ENCODE measurements at places on chromosomes 13 and 19.
A peak's percentile ranks its signal among the peaks of the same experiment; 100 is the strongest.

DNA sequence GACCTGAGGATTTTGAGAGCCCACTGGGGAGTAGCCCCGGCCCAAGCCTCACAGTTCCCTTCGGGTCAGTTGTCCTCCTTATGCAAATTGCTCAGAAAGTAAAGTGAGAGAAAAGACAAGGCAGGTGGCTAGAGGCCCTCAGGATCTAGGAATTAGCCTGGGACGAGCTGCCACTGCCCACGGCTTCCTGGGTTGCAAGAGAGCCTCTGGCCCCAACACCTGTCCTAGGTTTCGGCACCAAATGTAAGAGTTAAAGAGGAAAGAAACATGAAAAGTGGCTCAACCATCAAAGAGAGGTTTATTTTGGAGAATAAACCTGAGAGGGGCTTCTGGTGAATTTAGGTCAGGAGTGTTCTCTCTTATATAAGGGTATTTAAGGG lies 25.6 kb downstream of the TMEM255B start:
- DNase-seq: no peak

- no peak for DNase-seq
Measured at GRCh38 chr13:76992548-76993001, 694 bp downstream of the CLN5 start.

- DNase-seq: no peak
Measured at GRCh38 chr19:7083076-7083956, 13.8 kb downstream of the ZNF557 start.

DNA sequence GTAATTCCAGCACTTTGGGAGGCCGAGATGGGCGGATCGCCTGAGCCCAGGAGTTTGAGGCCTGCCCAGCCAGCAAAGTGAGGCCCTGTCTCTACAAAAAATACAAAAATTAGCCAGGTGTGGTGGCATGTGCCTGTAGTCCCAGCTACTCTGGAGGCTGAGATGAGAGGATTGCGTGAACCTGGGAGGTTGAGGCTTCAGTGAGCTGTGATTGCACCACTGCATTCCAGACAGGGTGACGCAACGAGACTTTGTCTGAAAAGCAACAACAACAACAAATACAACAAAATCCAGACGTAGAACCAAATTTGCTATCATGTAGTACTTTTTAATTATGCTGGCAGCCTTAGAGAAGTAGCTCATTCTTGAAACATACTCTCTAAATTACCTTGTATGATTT lies 277.1 kb downstream of the KLF5 start:
- no peak for DNase-seq

DNA sequence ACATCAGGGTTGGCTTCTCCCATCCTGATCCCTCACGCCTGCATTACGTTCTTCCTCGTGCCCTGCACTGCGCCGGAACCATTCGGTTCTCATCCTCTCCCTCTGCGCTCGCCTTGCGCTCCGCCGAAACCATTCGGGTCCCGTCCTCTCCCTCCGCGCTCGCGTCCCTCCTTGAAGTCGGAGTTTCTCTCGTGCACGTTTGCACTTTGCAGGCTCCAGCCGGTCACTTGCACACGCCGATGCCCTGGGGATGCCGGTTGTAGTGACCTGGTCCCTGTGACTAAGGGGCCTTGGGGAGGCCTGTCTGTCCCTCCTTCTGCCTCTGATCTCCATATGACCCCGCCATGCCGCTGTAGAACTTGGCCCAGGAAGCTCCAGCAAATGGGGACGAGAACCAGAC lies 265.8 kb downstream of the TEX29 start:
- DNase-seq: no peak

GRCh38 chr19:55256562-55257460 lies 2.0 kb downstream of the PPP6R1 start:
- no peak for DNase-seq

GRCh38 chr13:84574851-84575250 lies 692.6 kb upstream of the SLITRK1 start:
- no peak for DNase-seq

DNA sequence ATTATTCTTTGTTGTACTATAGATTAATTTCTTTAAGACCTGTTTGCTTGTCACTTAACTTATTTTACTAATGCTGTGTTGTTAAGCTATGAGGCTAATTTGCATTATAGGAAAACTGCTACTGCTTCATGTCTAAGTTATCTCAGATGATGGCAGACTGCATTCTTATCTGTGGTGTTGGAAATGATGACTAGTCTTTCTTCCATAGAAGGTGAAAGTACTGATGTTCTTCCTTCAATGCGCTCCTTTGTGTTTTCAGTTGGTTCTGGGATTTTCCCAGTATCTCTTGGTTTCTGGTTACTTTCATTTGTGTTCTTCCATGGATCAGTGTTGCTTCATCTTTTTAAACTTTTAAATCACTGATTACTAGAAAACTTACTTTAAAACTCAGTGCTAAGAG lies 46.9 kb downstream of the TPP2 start:
- no peak for DNase-seq

DNA sequence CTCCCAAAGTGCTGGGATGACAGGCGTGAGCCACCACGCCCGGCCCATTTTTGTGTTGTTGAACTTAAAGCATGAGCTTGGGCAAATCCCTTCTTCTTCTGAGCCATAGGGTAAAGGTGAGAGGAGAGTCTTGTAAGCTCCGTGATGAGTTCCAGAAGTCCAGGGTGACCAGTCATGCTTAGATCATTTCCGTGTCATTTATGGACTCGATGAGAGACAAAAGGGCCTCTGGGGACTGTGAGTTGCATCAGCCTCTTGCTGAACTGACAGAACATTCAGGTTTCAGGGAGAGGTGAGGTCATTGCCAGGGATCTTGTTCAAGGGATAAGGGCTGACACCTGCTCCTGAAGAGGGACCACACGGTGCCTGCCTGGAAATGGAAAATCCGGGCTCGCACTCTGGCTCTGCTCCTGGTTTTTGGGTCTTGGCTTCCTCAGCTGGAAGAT lies 53.6 kb downstream of the GADD45B start:
- peak; percentile 71 for DNase-seq

GRCh38 chr13:41274881-41275280 lies 11.5 kb upstream of the MTRF1 start:
- no peak for DNase-seq

DNA sequence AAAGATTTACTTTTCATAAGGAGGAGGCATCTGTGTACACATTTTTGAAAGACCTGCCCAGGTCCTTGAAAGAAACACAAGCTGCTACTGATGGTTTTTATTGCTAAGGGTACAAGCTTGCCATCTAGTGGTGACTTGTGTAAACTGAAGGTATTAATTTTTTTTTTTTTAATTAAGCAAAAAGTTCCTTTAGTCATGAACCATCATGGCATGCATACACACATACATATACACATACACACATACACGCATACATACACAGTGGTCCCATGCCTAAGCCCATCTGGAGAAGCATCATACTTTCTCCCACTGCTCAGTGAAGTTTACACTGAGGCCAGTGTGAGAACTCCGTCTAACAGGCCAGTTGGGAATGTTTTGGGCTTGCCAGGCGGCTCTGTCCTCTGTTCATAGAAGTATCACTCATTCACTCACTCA lies 312.5 kb downstream of the DCLK1 start:
- DNase-seq: peak; percentile 15

- DNase-seq: no peak
Measured at GRCh38 chr19:40778706-40779284, 748 bp downstream of the RAB4B start.

DNA sequence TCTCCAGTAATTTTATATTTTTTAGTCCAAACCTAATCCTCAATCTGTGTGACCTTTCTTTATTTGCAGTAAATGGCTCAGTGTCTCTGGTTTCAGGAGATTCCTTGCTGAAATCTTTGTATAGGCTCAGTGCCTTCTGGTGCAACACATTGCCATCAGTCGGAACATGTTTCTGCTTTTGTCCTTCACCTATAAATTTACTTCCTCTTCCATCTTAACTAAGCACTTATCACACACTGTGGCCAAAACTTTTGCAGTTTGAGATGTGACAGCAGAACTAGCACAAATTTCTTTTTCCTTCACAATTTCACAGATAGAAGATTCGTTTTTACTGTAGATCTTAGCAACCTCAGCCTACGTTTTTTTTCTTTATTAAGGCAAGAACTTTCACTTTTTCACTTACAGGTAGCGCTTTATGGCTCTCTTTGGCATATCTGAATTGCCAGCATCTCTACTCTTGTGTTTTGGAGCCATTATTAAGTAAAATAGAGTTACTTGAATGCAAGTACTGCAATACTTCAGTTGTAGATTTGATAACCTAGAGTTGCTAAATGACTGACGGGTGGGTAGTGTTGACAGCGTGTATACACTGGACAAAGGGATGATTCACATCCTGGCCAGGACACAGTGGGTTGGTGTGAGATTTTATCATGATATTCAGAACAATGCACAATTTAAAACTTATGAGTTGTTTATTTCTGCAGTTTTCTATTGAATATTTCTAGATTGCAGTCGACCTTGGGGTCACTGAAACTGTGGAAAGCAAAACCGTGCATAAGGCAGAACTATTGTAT lies 44.3 kb downstream of the NDFIP2 start:
- no peak for DNase-seq

DNA sequence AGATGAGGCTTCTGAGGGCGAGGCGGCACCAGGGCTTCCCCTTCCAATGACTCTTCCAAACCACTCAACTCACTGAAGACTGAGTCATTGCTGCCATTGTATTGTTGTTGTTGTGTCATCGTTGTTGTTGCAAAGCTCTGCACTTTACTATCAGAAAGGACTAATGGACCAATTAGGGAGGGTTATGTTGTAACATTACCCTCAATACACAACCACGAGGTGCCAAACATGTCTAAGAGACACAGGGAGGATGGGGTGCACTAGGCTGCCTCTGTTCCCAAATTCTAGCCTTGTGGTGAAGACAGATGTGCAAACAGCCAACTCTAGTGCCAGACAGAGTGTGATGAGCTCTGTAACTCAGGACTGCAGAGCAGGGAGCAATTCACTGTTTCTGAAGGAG lies 1075.2 kb downstream of the UQCRFS1 start:
- no peak for DNase-seq

DNA sequence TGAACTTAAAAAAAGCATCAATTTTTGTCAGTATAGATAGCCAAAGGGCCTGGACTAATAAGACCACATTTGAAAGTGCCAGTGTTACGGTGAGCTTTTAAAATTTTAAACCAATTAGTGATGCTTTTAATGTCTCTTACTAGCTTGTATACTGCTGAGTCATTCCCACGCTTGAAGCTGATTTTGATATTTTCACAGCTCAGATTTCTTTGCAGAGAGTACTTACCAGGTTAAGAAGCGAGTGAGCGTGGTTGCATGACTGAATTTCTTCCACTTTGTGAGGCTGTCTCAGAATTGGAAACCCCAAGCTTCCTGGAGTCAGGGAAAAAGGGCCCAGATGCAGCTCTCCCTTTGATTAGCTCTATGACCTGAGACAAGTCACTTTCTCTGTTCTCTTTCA lies 74.5 kb upstream of the NBEA start:
- no peak for DNase-seq

- DNase-seq: no peak
Measured at GRCh38 chr13:96071504-96071903, 18.3 kb upstream of the UGGT2 start.

- DNase-seq: peak; percentile 40
Measured at GRCh38 chr19:1907563-1908363, 2.6 kb downstream of the ADAT3 start.

GRCh38 chr13:48263196-48263595 lies 30.2 kb downstream of the ITM2B start:
- no peak for DNase-seq

- DNase-seq: no peak
Measured at GRCh38 chr13:77338961-77339401, 12.1 kb upstream of the MYCBP2 start.

DNA sequence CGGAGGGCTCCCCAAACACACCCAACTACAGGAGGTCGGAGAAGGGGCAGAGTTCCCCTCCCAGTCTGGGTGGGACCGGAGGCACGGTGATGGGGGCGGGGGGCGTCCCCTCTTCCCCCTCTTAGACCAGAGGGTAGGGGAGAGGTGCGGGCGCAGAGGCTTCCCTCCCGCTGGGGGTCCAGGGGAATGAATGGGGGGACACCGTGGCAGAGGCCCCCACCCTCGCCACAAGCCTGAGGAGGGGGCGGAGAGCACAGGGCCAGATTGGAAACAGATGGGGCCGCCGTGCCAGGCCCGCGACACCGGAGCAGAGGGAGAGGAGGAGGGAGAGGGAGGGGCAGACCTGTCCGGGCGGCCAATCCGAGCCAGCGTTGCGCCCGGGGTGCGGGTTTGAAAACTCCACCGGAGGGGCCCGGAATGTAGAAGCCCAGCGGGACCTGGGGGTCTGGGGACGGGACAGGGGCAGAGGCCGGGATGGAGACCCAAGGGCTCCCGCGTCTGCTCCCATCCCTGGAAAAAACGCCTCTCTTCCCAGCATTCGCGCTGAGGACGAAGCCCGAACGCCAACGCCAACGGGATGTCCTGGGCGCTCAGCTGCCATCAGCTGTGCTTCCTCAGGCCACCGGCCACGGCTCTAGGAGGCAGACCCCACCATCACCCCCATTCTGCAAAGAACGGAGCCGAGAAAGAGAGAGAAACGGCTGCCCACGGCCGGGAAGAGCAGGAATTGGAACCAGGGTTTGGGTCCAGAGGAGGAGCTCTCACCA lies 46.8 kb downstream of the PTPRS start:
- DNase-seq: no peak

DNA sequence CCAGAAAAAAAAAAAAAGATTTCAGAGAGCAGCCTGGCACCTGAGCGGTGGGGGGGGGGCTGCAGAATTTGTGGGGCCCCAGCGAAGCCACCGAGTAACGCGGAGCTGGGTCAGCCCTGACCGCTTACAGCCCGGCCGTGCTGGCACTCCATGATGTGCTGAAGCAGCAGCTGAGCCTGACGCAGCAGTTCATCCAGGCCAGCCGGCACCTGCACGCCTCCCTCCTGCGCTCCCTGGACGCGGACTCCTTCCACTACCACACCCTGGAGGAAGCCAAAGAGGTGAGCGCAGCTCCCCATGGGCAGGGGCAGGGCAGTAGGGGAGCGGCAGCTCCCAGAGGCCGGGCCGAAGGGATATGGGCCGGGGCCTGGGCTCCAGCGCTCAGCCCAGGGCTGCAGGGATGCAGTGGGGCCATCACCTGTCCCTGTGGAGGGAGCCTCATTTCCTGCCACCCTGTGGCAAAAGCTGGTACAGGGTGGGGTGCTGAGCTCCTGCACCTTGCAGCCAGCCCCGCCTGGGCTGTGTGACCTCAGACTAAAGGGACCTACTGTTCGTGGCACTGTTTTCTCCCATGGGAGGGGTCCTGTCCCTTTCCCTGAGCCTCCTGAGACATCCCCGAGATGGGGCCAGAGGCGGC lies 18.3 kb downstream of the C19orf44 start:
- DNase-seq: no peak

GRCh38 chr19:49473868-49474541 lies at the start of gene FLT3LG:
Gene FLT3LG (plus strand): TSS chr19:49474215. CDS start chr19:49474640, 425 bp downstream.
- DNase-seq: peak; percentile 32
